GOT3 (cell line): ENCODE measurements at places on chromosomes 3 and 15.

GRCh38 chr15:36644191-36644896, 64.9 kb downstream of the CDIN1 start:
- DNase-seq: no peak

GRCh38 chr3:41102053-41102556, 97.2 kb upstream of the CTNNB1 start:
- no peak for DNase-seq

- DNase-seq: no peak
Measured at GRCh38 chr3:100075851-100076730, 38.2 kb downstream of the FILIP1L start.

GRCh38 chr3:30180310-30181177, 425.9 kb upstream of the TGFBR2 start:
- DNase-seq: no peak

GRCh38 chr3:184945886-184946625, 134.1 kb downstream of the VPS8 start:
- no peak for DNase-seq

DNA sequence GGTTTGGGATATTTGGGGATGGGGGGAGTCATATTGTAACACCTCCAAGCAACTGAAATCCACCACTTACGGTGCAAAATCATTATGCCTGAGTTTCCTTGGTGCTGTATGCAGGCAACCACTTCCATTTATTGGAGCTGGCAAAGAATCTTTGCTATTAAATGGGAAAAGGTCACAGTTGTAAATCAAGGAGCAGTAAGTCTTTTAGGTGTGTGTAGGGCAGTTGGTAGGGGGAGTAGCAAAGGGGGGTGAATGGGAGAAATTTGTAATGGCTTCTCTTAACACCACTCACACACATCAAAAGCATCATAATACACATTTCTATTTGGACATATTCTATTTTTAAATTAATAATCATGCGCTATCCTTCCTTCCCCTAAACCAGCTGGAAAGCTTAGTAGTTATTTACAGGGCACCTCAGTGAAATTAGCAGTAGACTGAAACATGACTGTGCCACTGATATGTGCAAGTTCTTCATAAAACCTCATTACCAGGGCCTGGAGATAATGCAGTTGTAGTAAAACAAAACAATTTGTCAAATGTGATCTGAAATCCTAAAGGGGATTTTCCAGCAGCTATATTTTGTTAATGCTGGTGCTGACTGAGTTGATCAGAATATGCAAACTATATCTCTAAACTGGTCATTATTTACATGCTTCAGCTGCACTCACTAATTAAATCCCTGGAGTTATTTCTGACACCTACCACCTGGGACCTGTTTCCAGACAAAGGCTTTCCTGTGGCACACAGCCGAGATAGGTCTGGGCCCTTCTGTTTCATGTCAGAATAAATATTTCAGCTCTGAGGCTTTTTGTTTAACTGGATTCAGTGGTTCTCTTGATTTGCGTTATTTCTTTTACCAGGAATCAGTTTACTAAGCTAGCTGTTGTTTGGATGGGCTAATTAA, 90.1 kb downstream of the B3GALNT1 start:
- no peak for DNase-seq

DNA sequence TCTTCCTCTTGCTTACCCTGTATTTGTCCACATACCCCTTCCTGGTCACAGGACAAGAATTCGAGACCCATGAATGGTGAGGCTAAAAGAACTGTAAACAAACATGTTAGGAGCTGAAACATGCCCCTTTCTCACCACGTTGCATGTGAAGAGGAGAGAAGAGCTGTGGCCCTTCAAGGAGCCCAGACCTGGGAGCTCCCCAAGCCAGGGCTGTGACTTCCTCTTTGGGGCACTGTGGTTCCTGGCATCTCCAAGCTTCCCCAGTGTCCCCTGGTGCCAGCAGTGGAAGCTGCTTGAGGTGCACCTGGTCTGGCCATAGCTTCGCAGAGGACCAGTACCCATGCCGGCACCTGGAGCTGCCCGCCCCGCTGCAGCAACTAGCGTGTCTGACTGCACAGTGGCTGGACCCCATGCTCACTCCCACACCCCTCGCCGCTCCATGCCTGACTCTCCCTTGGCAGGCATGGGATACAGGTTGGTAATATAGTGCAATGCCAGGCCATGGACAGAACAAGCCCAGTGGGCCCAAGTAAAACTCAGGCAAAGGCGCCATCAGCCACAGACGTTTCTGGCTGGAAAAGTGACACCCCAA, 9.9 kb downstream of the SPCS1 start:
- no peak for DNase-seq

GRCh38 chr15:62035256-62035924, 24.9 kb downstream of the VPS13C start:
- no peak for DNase-seq

DNA sequence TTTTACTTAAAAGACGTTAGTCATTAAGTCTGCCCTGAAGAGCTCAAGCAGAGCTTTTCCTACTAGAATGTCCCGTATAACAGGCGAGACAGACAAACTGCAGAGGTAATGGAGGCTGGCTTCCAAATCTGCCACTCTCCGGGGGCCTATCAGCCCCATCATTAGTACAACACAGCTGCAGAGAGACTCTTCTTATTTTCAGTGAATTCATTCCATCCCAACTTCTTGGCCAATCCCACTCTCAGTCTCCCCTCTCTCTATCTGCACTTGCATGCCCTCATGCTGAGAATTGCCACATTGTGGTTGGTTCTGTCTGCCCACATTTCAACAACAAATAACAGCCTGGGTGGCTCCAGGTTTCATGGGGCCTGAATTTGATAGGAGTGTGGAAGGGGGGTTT, 412.7 kb downstream of the ERC2 start:
- no peak for DNase-seq

GRCh38 chr3:149898771-149899170, 71.9 kb downstream of the PFN2 start:
- no peak for DNase-seq

GRCh38 chr3:52085681-52086282, 29.4 kb upstream of the DUSP7 start:
- DNase-seq: no peak

DNA sequence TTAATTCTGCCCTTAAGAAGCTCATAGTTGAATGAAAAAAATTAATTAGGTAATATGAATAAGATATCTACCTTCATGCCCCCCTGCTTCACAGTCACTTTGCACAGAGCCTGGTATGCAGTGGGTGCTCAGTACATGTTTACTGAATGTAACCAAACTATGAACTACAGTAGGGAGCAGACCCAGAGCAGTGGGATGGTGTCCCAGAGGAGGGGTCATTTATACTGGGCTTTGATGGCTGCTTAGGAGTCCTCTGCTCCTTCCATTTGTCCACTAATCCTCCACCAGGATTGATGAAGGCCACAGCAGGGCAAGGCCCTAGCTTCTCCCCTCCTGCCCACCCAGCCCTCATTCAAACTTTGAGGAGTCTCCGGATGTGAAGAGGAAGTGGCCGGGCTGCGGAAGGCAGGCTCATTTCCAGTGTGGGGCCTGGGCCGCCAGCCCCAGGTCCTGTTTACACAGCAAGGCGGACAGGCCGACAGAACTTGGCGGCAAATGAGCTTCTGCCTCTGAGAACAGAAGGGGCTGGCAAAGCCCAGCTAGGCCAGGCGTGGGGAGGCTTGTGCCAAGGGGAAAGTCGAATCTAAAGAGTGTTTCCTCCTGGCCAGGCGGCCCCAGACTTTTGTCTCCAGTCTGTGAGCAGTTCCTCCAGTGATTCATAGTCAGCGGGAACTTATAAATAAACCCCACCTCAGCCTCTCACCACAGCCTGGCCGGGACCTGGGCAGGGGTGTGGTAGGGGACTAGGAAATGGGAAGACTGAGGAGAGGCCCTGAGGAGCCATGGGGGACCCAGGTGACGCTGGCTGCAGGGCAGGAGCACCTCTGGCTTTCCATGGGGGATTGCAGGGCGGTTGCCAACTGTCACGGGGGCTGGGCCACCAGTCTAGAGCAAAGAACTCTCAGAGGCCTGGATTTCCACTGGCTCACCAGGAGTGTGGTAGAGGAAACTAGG, 51.6 kb upstream of the LCTL start:
- no peak for DNase-seq

GRCh38 chr3:36843065-36844051, 79.0 kb upstream of the DCLK3 start:
- no peak for DNase-seq

DNA sequence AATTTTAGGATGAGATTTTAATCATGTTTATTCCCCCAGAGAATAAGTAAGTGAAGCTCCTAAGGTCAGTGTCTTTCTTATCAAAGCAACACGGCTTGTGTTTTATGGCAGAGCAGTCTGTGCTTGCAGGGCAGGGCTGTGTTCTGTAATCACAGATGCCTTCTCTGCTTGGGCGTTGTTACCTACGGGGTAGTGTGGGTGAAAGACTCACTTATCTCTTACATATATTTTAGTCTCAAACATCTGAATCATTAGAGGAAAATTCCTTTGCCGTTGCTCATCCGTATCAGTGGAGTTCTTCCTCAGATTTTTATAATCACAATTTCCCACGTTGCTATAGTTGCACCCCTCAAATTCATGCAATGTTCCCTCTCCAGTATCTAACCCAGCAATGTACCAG, 271.7 kb upstream of the MEIS2 start:
- no peak for DNase-seq

GRCh38 chr15:70101459-70102113, 3.9 kb upstream of the TLE3 start:
- no peak for DNase-seq

GRCh38 chr3:45055411-45056143, 29.5 kb downstream of the CLEC3B start:
- no peak for DNase-seq

GRCh38 chr15:100740138-100740537, 137.7 kb downstream of the ASB7 start:
- DNase-seq: no peak

GRCh38 chr3:153163756-153164550, 1.9 kb downstream of the RAP2B start:
- DNase-seq: no peak

DNA sequence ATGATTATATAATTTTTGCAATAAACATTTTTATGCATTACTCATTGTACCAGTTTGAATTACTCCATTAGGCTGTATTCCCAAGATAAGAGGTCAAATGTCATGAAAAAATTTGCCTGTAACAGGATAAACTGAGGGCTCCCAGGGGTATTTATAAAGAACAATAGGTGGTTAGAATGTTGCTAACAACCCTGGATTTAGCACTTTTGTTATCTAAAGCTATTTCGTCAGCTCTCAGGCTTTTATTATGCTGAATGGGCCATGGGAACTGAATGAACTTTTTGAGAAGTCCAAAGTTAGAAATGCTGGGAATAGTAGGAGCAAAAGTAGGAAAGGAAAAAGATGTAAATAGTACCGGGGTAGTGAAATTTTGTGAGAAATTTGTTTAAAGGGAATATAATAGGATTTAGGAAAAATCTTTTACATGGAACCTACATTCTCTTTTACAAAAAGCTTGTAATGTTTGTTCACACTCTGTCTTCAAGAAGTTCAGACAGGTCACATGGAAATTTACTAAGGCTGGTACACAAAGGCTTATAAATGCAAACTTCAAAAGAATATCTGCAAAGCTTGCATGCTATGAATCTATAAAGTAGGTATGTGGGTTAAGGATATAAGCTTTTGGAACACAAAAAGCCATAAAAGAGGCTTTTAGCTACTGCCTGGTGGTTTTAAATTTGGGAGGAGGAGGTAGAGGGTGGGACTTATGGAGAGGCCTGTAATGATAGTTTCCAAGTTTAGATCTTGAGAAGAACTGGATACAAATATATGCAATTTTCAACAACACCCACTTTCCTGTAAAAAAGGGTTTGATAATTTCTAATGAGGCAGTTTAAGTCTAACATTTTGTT, 445.8 kb upstream of the NAALADL2 start:
- no peak for DNase-seq

- no peak for DNase-seq
Measured at GRCh38 chr3:64863226-64864212, 175.7 kb upstream of the ADAMTS9 start.

GRCh38 chr3:143041903-143042302, 40.5 kb downstream of the U2SURP start:
- no peak for DNase-seq

DNA sequence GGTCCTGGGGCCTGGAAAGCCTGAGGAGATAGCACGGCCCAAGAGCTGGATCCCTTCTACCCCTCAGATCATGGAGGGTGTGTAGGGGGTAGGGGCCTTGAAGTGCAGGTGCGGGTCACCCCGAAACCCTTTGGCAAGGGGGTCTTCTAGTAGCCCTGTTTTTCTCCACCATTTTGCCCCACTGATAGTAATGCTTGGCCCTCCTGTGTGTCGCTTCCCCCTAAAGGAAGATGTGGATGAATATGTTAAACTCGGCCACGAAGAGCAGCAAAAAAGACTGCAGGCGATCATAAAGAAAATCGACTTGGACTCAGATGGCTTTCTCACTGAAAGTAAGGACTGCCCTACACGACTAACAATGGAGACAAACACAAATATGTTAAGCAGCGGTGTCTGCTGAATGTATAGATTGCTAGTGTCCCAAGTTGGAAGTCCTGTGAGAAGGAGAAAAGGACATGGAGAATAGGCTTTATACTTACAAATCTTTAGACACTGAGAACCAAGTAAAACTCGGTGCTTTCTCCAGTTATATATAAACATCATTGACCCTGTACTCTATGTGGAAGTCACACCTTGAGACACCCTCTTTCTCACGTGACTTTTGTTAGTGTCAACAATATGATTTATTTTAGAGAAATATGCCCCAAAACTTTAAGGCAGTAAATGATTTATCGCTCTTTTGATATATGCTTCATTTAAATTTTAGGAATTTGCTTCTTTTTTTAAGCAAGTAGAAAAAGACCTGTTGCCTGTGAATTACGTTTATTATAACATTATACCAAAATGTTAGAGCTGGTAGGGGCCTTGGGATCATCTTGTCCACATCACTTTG, 802 bp downstream of the RCN2 start:
- no peak for DNase-seq

DNA sequence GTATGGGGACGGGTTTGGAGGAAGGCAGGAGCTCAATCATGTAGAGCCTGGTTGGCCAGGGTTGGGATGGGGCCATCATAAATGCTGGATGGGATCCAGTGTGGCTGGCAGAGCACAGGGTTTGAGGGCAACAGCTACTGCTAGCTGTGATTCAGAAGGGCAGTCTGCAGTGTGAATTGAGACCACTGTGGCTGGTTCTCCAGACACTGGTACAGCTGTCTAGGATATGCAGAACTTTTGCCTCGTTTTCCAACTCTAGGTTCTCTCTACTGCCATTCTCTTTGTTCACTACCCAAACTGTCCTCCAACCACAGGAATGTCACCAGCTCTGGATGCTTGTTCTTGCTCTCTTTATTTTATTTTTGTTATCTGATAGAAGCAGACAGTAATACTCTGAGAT, 543.6 kb downstream of the AGBL1 start:
- DNase-seq: no peak

GRCh38 chr3:39101022-39101689, 6.3 kb downstream of the GORASP1 start:
- DNase-seq: no peak

- no peak for DNase-seq
Measured at GRCh38 chr3:121405631-121406030, 140.2 kb downstream of the POLQ start.

GRCh38 chr3:21226086-21226485, 524.9 kb downstream of the ZNF385D start:
- no peak for DNase-seq

GRCh38 chr15:78638658-78639314, 2.2 kb downstream of the CHRNB4 start:
- no peak for DNase-seq

- DNase-seq: peak; percentile 31
Measured at GRCh38 chr3:142447301-142447851, 461 bp downstream of the XRN1 start.

- DNase-seq: no peak
Measured at GRCh38 chr15:62533687-62534086, 368.6 kb upstream of the C2CD4B start.

GRCh38 chr3:55487381-55488241, 505 bp upstream of the WNT5A start:
- DNase-seq: no peak
